ENCODE measurements at places on chromosomes 6 and 20.

GRCh38 chr6:169955731-169956437 lies 204.5 kb downstream of the ERMARD start:
- DNase-seq, result no peak

DNA sequence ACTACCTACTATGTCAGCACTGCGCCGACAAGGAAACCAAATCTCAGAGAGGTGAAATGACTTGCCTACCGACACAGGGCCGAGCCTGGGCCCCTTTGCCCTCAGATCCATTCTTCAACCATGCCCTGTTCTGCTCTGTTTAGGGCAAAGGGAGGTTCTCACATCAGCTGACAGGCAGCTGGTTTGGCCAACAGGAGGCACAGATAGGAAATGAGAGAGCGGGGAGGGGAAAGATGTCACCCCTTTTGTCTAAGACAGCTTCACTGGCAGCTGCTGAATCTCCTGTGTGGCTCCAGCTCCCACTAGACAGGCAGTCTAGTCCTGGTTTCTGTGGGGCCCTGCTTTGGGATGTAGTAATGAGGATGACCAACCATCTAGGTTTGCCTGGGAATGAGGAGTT lies 158.7 kb downstream of the TMEM200A start:
- DNase-seq, result no peak

DNA sequence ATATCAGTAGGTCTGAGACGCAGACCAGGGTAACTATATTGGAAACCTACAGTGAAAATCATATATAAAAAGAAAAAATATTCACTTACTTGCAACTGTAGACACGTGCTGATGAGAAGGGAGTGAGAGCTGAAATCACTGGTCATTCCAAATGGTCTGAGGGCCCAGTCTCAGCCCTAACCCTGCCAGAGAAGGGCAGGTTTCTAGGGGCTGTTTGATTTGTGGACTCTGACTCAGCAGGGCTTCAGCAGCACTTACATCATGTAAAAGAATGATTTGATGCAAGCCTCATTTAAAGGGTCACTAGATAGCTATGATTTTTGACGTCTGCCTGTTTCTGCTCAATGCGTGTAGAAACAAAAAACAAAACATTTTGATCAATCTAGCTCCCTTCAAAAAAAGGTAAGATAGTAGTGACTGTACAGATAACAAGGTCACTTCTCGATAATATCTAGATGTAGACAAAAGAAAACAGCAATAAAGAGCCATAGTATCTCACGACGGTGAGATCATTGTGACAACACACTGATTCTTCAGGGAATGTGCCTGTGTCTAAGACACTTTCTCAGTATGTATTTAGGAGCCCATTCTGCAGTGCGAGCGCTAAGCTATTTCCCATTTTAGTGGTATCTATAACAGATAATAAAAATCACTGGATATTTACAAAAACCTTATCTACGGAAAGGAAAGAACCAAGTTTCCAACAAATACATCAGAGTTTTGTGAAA lies 307.2 kb downstream of the HIVEP2 start:
- no peak for DNase-seq

- DNase-seq, result no peak
These were observed 19.8 kb upstream of the ADRM1 start for GRCh38 chr20:62282877-62283503.

GRCh38 chr6:95280686-95281273 lies 296.6 kb upstream of the MANEA start:
- no peak for DNase-seq

- no peak for DNase-seq
These were observed 1.2 kb downstream of the CST7 start for GRCh38 chr20:24950128-24950835.

DNA sequence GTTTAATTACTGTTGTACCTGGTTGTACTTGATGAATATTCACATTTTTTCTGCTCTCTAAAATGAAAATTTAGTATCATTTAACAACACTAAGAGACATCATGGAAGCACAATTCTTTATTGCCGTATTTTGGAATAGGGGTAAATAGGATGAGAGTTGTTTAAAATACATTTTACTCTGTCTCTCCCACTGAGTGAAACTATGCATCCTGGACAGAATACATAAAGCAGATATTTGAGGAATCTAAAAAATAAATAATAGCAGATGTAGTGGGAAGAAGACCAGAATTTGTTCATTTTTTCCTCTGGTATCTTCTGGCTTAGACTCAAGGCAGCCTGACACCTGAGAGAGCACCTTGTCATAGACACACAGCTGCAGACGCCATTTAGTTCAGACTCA lies 119.1 kb upstream of the AHI1 start:
- no peak for DNase-seq

DNA sequence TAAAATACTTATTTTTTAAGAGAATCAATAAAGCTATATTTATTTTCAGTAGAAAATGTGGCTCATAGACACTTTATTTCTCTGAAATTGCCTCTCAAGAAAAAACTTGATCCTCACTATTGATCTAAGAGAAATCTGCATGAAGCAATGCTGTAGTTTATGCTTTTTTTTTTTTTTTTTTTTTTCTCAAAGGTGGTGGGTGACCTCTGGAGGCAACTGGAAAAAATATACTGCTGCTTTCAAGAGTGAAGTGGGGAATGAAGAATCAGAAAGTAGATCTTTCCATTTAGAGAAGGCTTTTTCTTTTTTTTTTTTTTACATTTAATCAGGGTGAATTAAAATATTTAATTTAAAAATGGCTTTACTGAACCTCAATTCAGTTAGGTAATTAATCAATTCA lies 169.3 kb downstream of the SLC16A10 start:
- DNase-seq, result no peak

GRCh38 chr6:18147160-18147559 lies 7.7 kb downstream of the TPMT start:
- DNase-seq, result no peak

- DNase-seq, result no peak
These were observed 31.1 kb downstream of the ADGRF4 start for GRCh38 chr6:47729457-47729856.

All from mucosa of descending colon (tissue), 3 donors.